ENCODE measurements at places on chromosomes 2 and 18.

GRCh38 chr2:41724465-41724864 lies 323.4 kb upstream of the PKDCC start:
- DNase-seq, result no peak

GRCh38 chr18:67771271-67771670 lies 254.8 kb upstream of the DSEL start:
- no peak for DNase-seq

- DNase-seq, result no peak
These were observed 30.3 kb downstream of the TEX44 start for GRCh38 chr2:231622963-231623362.

DNA sequence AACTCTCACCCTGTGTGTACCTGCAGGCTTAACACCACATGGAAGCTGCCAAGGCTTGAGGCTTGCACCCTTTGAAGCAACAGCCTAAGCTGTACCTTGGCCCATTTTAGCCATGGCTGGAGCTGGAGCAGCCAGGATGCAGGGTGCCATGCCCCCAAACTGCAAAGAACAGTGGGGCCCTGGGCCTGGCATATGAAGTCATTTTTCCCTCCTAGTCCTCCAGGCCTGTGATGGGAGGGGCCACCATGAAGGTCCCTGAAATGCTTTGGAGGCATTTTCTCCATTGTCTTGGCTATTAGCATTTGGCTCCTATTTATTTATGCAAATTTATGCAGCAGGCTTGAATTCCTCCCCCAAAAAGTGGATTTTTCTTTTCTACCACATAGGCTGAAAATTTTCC lies 238.4 kb downstream of the CDCA7 start:
- no peak for DNase-seq

GRCh38 chr2:65500310-65501040 lies 68.1 kb upstream of the SPRED2 start:
- no peak for DNase-seq

DNA sequence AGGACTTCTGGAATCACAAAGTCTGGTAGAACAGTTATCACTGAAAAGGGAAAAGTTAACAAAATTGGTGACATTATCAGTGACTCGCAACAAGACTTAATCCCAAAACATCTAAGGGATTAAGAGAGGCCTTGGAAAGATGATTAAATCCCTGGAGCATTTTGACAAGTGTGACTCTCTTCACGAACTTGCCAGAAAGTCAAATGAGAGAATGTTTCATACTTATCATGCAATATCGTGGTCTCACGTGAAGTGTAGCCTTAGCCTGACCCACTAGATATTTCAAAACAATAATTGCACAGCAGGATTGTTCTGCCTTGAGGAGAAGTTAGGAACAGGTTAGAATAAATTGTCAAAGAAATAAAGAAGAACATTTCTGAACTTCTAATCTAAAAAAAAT lies 104.5 kb downstream of the COL6A3 start:
- DNase-seq, result no peak

DNA sequence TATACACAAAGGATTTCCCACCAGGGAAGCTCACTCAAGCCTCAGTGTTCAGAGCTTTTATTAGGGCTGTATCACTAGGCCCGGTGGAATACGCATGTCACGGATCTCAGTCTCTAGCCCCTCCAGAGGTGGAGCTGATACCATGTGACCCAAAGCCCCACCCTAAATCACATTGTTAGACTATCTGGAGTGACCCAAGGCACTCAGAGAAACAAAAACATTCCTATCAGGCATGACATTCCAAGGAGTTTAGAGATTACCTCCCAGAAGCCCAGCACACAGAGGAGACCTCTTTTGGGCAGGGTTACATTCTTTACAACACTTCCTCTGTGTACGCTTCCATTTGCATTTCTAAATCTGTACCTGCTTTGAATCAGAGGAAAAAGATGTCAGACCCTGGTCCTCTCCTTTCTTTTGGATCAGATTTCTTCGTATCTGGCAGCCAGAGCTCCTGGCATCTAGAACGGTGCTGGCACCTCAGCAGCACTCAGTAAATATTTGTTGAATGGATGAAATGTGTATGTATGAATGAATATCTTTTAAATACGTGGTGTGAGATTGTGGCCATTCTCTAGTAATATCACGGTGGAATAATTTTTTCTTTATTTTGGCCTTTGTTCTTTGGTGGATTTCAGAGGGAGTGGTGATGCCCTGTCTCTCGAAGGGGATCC lies 37.7 kb upstream of the SMAD2 start:
- no peak for DNase-seq

GRCh38 chr18:52531836-52532235 lies 191.8 kb downstream of the DCC start:
- DNase-seq, result no peak

GRCh38 chr2:14951569-14952285 lies 319.2 kb downstream of the LRATD1 start:
- DNase-seq, result no peak

DNA sequence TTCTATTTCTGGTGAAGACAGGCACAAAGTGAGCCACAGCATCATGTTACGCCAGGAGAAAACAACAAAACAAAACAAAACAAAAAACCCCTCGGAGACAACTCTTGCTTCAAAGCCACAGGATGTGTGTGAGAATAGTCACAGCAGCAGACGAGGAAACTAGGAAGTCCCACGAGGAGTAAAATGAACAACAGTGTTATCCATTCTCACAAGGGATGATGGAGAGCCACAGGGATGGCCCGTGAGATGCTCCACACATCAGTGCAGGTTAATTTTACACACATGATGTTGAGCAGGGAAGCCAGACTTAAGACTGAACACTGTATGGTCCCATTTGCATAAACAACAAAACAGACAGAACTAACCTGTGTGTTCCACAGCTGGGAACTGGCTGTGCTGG lies 128.5 kb upstream of the TMEM18 start:
- no peak for DNase-seq

- no peak for DNase-seq
These were observed 32.1 kb downstream of the PPM1B start for GRCh38 chr2:44200759-44201158.

- no peak for DNase-seq
These were observed 104.5 kb upstream of the CCDC150 start for GRCh38 chr2:196535061-196535460.

DNA sequence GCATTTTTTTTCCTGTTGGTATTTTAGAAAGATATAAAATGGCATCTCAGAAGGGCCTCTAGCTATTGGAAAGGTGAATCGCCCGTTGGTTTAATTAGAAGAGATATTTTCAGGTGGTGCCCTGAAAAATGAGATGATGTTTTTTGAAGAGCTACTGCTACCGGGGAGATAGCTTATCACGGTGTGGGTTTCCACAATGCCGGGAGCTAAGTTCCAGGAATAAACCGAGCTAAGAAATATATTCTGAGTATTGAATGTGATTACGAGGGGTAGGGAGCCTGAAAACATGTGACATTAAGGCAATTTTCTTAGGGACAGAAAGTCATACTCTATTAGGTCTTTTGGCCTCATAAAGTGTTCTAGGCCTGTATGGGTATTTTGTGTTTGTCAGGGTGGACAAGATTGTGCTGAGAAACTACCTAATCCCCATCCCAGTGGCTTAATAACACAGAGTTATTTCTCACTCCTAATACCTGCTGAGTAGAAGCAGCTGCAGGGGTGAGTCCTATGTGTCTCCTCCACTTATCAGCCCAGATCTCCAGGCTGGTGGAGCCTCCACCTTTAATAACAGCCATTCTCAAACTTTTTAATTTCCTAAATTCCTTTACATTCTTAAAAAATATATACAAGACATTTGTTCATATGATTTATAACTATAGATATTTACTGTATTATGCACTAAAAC lies 150.2 kb downstream of the LRRTM1 start:
- no peak for DNase-seq

- no peak for DNase-seq
These were observed 94.7 kb upstream of the SP3 start for GRCh38 chr2:174059884-174060244.

- no peak for DNase-seq
These were observed 2.9 kb upstream of the CRIM1 start for GRCh38 chr2:36352701-36353100.

DNA sequence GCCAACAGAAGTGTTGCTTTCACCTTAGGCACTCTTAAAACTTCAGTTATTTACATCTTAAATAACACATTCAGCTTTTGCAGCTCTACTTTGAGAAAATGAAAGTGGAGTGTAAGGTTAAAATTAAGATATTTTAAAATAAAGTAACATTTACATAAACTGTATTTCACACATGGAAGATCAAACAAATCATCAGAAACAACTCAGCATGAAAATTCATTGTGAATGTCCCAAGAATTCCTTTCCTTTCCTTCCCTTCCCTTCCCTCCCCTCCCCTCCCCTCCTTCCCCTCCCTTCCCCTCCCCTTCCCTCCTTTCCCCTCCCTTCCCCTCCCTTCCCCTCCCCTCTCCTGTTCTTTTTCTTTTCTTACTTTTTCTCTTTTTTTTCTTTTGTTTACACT lies 238.0 kb upstream of the DOK6 start:
- no peak for DNase-seq

- peak; percentile 6 for DNase-seq
These were observed 178.2 kb downstream of the ANAPC1 start for GRCh38 chr2:111705711-111706336.

DNA sequence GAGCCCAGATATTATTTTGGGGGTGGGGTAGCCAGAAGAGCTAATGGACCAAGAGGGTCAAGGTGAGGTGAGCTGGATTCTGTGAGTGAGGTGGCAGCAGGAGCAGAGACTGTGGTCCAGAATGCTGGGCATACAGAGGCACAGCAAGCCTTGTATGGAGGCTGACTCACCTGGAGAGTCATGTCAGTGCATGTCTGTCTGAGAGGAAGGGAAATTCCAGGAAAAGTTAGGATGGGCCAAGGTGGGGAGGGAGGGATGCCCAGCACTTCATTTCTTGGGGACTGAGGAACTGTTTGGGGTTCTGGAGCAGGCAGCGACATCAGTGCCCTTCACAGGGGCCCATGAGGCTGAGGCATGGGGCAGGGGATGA lies 21.1 kb downstream of the PER2 start:
- no peak for DNase-seq

- no peak for DNase-seq
These were observed 60.8 kb downstream of the ABCG8 start for GRCh38 chr2:43899589-43899988.

GRCh38 chr2:204973616-204974015 lies 428.3 kb downstream of the PARD3B start:
- no peak for DNase-seq

GRCh38 chr2:16135913-16136310 lies 195.6 kb downstream of the MYCN start:
- DNase-seq, result no peak

DNA sequence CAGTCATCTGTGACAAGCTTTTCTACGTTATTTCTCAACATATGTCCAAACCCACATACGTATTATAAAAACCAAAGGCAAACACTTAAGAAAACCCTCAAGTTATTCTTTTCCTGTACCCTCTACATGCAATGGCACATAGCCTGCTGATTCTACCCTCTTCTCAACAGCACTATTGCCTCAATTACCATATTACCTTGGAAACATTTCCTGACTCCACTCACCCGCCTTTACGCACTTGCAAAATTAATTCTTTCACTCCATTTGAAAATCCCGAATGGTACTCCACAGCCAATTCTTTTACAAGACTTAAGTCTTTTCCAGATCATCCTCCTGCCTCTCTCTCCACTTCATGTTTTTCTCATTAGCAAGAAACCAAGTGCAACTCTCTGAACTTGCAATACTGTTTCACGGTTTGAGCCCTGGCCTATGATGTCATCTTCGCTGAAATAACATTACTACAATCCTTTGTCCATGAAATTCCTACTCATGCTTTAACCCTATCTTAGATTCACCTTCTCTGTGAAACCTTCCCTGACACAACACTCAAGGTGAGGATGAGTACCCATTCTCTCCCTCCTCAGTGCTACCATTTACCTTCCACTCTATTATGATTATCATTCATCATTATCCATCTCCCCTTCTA lies 29.0 kb downstream of the SESTD1 start:
- DNase-seq, result no peak

GRCh38 chr2:159795841-159796690 lies 1.9 kb downstream of the CD302 start:
- no peak for DNase-seq

DNA sequence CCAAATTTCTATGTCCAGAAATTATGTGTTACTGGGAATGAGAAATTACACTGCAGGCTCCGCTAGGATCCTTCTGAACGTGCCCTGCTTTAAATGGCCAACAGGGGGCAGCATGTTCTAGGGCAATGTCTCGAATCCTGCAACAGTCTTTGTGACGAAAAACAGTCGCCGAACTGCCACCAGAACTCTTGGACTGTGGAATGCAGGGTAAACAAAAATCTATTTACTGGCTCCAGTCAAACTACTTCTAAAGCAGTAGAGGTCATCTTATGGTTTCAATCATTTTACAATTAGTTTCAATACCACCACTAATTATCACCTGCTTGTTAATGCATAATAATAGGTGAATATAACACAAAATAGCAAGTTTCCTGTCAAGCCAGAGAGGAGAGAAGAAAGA lies 9.8 kb upstream of the ZNF397 start:
- peak; percentile 65 for DNase-seq

DNA sequence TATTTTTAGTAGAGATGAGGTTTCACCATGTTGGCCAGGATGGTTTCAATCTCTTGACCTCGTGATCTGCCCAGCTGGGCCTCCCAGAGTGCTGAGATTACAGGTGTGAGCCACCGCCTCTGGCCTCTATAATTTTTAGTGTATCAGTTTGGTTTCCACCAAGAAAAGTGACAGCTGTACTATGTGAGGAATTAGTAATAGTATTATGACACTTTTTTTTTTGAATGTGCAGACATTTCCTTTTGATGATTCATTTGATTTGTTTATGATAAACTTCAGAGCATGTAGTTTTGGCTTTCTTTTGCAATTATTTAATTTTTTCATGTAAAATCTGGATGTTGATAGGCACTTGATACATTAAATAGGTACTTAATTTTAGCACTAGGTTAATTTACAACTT lies 61.5 kb downstream of the PTPN4 start:
- no peak for DNase-seq

- no peak for DNase-seq
These were observed 896.7 kb upstream of the ZEB2 start for GRCh38 chr2:145416640-145417039.

- no peak for DNase-seq
These were observed 138.2 kb downstream of the ZNF236 start for GRCh38 chr18:76960528-76961035.

DNA sequence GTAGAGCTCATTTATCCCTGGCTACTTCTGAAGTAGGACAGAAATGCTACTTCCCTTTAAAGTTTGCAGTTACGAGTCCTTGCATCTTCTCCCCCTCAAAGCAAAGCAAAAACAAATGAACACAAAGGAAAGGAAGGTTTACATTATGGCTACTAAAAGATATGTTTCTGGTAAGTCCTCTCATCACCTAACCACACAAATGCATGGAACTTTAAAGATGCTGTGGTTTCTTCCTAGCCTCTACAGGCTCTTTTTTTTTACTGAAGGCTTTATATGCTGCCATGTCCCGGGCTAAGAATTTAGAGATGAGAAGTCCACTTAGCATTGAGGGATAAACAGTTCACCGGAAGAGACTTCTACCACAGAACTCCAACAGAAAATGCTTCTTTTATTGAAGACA lies 291.2 kb downstream of the SS18 start:
- no peak for DNase-seq

- no peak for DNase-seq
These were observed 105.0 kb upstream of the ITGA4 start for GRCh38 chr2:181352158-181352557.

GRCh38 chr2:241035142-241035817 lies 36.9 kb downstream of the SNED1 start:
- DNase-seq, result no peak

- DNase-seq, result no peak
These were observed 16.0 kb upstream of the B3GNT7 start for GRCh38 chr2:231379266-231380215.

- no peak for DNase-seq
These were observed 51.2 kb upstream of the UGP2 start for GRCh38 chr2:63790491-63790890.

Measured in stimulated activated CD8-positive, alpha-beta memory T cell treated with anti-CD3 and anti-CD28 coated beads, Interleukin-15, amount 100 ng/mL, for 1 hour (primary cell).